ENCODE measurements at places on chromosomes 5 and 9.

- DNase-seq = no peak
These were observed 42.1 kb downstream of the RASEF start for GRCh38 chr9:83020864-83021263.

GRCh38 chr5:110115503-110115902 lies 425.8 kb downstream of the MAN2A1 start:
- DNase-seq = no peak

DNA sequence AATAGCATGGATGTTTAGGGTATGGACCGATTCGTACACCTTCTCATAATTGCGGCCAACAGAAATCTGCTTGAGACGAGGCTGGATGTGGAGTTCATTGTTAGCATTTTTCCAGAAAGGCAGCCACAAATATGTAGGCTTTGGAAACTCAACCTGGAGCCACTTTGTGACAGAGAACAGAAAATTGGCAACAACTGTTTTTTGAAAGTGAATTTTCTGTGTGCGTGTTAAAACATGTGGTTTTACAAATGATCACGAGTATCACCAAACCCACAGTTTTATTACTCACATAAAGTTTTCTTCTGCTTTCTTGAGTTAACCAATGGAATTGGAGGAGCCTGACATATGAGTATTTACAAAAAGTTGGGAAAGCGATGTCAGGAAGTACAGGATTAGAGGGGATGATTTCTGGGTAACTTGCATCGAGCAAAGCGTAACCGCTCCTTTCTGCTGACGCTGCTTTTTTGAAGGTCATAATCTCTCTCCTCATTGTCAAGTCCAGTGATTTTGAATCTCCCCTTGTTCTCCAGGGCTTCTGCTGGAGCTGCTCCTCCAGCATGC lies 138.5 kb upstream of the TAF11L2 start:
- no peak for DNase-seq

DNA sequence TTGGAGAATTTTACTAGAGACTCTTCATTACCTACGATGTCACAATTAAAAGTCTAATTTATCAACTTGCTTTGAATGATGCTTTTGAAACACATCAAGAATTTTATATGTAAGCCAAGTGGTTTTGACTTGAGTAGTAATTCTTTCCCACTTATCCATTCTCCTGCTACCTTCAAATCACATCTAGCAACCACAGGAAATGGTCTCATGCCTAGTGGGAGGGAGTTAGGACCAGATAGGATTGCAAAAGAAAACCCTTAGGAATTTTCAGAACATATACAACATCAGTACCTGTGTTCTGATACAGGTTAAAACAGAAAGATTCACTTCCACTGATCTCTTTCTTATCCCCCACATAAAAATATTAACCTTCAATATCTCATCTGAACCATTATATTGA lies 260.4 kb downstream of the CWC27 start:
- DNase-seq = no peak

GRCh38 chr5:112192866-112193265 lies 226.2 kb downstream of the EPB41L4A start:
- no peak for DNase-seq

DNA sequence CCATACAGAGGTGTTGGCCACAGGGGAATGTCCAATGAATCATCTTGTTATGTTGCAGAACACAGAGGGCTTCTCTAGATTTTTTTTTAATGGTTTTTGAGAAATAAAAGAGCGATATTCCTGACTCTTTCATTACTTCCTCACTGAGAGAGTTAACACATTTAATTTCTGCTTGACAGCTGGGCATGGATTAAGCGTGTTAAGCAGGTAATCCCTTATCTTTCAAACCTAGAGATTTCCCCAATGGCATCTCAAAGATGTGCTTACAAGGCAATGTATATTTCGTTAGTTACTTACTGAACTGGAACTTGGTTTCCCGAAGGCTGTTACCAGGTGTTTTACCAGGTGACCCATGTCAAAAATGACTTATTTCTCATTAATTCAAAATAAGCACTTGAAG lies 21.8 kb upstream of the ADCY2 start:
- no peak for DNase-seq

DNA sequence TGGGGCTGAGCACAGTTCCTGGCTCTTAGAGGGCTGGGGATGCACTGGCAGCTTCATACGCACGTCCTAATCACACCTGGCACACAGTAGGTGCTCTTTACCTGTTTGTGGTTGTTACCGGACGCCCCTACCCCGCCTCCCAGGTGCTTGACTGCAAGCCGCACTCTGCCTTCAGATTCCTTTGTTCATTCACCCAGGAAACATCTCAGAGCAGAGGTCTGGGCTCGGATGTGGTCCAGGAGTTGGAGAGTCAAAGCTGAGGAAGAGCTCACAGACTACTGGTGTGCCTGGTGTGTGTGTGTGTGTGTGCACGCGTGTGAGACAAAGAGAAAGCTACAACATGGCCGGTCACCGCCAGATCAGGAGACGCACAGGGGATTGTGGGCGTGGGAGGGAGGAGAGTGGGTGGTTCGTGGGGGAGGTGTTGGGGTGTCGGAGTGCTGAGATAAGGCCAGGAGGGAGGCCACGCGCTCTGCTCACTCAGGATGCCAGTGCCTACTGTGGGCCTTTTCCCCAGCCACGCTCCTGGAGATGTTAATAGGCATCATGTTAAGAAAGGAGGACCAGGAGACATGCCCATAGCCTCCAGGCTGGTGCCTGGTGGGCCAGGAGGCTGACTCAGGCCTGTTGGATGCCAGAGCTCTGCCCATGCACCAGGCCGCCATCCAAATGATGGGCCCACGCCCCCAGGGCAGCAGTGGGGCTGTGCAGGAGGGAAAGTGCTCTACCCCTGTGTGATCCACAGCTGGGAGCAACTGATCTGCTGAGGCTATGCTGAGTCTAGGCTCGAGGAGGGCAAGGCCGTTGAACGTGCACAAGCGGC lies 39.9 kb downstream of the CRB2 start:
- no peak for DNase-seq

- peak; percentile 52 for DNase-seq
These were observed 1.6 kb upstream of the HAPLN1 start for GRCh38 chr5:83721953-83722901.

DNA sequence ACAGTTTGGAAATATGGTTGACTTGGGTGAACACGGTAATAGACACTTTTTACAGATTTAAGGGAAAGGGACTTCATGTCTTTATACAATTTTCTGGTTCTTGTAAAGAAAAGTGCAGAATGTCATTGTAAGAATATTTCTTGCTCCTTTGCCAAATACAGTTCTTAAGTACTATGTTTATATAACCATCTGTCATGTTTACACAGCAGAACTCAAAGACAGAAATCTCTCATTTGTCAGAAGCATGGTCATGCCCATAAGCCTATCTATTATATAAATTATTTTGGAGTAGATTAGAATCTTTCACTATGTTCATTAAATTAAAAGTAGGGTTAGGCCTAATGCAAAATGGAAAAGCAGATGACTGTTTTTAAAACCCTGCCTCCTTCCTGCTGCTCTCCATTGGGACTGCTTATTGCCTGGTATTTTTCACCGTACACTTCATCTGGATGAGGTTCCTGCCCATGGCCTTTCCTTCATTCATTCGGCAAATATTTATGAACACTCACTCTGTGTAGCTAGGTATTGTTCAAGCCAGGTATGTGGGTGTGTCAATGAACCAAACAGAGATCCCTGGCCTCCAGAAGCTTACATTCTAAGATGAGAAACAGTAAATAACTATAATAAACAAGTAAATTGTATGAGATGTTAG lies 558.1 kb downstream of the NR2F1-AS1 start:
- no peak for DNase-seq

GRCh38 chr5:136853971-136854370 lies 488.6 kb upstream of the TRPC7 start:
- no peak for DNase-seq

DNA sequence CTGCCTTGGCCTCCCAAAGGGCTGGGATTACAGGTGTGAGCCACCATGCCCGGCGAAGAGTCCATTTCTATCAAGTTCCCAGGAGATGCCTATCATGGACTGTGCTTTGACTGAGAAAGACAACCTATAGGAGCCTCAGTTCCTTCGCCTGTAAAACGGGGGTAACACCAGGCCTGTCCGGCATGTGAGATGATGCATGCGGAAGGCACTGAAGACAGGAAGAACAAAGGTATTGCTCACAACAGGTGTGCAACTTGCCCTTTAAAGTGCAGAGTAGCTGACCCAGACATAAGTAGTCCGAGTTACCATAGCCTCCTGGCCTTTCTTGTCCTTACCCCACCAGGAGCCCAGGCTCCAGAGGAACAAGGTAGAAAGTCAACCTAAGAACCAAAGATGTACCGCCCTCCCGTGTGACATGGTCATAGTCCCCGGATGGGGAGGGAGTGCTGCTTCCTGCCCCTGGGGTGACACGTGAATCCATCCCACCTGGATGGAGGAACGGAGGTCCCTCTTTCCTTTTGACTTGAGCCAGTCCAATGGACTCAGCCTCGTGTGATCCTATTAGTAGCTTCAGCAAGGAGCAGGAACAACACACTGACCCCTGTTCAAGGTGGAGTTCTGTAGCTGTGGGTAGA lies 60.3 kb downstream of the HSPA4 start:
- no peak for DNase-seq

DNA sequence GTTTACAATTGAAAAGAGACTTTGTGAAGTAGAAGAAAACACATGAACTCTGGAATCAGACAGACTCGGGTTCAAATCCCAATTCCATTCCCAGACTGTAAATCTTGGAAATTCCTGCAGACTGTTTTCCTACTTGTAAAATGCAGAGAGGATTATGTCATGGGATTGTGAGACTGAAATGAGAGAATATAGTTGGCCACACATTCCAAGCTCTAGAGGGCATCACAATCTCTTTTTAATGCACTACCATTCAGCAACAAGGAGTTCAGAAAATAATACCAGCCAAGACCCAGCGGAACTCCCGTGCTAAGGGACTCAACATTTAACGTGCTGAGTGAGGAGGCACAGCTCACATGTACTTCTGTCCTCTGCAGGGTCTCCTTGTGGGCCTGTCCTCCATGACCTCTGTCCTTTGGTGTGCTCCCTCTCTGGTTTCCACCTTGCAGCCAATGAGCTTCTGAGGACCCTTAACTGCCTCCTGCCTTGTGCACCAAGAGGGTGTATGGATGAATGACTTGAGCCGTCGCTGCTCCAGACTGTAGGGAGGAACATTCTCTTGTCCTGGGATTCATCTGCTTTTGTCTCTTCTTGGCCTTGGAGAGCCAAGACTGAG lies 263.5 kb downstream of the NTRK2 start:
- DNase-seq = peak; percentile 25

DNA sequence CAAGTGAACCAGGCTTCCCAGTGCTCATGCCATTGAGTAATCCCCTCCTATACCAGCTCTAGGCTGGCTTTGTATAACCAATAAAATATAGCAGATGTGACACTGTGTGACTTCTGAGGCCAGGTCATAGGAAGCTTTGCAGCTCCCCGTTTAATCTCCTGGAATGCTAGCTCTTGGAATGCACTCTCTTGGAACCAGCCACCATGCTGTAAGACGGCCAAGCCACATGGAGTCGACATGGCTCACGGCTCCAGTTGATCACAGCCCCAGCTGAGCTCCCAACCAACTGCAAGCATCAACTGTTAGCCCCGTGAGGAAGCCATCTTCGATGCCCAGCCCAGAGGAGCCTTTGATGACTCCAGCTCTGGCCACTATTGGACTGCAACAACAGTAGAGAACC lies 74.5 kb downstream of the SH3TC2 start:
- no peak for DNase-seq

- no peak for DNase-seq
These were observed 18.7 kb downstream of the XRCC4 start for GRCh38 chr5:83095957-83096539.

GRCh38 chr5:150066436-150066835 lies 19.9 kb downstream of the CSF1R start:
- DNase-seq = no peak

DNA sequence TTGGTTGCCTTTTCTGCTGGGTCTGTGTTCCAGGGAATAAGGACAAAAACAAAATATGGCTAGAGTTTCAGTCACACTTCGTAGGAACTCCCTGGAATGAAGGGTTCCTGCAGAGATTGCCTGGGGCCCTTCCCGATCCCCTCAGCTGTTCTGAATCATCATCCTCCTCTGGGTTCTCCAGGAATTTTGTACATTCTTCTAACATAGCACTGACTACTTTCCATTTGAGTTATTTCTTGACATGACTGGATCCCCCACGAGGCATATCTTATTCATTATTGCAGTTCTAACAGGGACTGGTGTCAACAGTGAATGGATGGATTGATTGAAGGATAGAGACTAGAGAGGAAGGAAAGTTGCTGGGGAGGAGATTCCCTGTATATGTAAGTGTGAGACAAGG lies 49.2 kb upstream of the TNC start:
- DNase-seq = no peak

DNA sequence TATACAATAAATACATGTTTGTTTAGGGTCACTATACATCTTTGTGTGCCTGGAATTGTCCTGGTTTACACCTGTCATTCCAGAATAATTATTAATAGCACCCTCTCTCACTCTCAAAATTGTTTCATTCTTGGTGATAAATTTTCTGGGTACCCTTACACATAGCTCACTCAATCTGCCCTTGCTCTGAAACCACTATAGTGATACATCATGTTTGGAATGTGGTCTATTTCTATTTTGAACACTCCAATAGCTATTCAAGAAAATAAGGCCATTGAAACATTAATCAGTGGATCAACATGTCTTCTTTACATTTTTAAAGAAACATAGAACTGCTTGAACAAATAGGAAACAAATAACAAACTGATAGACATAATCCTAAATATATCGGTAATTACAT lies 158.7 kb downstream of the ARRDC3 start:
- DNase-seq = no peak

- no peak for DNase-seq
These were observed 7.1 kb upstream of the RNF145 start for GRCh38 chr5:159216454-159216853.

DNA sequence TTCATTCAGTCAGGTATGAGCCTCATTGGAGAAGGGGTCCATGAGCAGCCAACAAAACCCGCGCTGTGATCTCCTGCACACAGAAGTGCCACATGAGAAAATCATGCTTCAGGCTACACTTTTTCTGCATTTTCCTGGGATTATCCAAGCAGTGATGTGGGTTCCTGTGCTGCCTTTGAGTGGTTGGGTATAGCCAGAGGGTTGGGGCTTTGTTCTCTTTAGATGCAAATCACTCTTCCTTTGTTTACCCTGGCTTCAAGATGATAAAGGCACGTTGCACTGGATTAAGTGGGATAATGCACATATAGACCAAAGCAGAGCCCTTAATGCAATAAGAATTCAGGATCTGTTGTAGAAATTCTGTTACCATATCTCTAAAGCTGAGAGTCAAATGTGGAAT lies 18.7 kb downstream of the ECM2 start:
- peak; percentile 58 for DNase-seq

- no peak for DNase-seq
These were observed 153.1 kb downstream of the TRIM36 start for GRCh38 chr5:115016646-115017045.

- DNase-seq = peak; percentile 22
These were observed 11.7 kb downstream of the NIPAL4 start for GRCh38 chr5:157471709-157472108.

DNA sequence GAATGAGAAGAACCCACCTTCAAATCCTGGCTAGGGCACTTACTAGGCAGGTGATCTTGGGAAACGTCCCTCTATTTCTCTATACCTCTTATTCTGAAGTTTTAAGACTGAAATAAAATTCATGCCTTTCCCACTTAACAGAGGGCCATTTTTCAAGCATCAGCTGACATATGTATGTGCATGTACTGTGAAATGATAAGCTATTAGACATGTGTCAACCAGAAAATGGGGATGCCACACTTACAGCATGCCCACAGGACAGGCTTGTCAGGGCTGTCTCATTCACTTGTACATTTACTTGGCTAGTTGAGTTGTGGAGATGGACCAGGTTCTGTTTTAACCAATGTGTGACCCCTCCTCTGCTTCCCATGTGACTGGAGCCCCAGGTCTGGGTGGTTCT lies 78.5 kb downstream of the C9orf152 start:
- DNase-seq = no peak

- no peak for DNase-seq
These were observed 197.7 kb downstream of the PRELID2 start for GRCh38 chr5:145637396-145637795.
